ENCODE measurements at places on chromosomes 2 and 18.

GRCh38 chr18:55269622-55270021 lies 310.4 kb upstream of the CCDC68 start:
- DNase-seq, result no peak

DNA sequence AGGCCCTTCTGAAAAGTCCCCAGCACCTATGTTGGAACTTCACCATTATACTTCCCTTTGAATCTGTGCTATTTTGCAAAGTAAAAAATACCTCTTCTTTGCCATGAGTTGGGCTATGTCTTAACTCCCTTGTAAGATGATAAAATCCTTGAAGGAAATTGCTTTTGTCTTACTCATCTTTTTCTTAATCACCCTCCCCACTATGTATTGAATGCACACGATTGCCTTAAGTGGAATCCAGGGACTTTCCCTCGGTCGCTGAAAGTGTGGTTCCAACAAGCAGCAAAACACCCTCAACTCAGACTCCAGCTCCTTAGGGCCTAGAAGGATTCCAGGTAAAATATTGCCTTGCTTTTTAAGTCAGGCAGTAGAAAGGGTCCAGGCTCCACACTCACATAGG lies 173.2 kb upstream of the ARL4C start:
- no peak for DNase-seq

- DNase-seq, result no peak
Observed at GRCh38 chr18:58015065-58015780, 28.8 kb upstream of the NEDD4L start.

- no peak for DNase-seq
Observed at GRCh38 chr2:146952696-146953095, 892.1 kb upstream of the ACVR2A start.

Data from COR-L47 (cell line).